ENCODE measurements at places on chromosomes 7 and 10. TPM values are rescaled to one million over a fixed set of nuclear protein-coding genes. Genes with fewer than 3 reads are reported as not detected.

GRCh38 chr7:75649462-75649861 is 89.3 kb downstream of the HIP1 start:
- no peaks in the 10 kb centered on the region for H3K36me3 ChIP-seq
- H3K4me3 ChIP-seq = no peak overlapping the region
- DNase-seq = no peak
- H3K4me1 ChIP-seq = no peaks in the 10 kb centered on the region
- H3K27ac ChIP-seq = no peak overlapping the region

DNA sequence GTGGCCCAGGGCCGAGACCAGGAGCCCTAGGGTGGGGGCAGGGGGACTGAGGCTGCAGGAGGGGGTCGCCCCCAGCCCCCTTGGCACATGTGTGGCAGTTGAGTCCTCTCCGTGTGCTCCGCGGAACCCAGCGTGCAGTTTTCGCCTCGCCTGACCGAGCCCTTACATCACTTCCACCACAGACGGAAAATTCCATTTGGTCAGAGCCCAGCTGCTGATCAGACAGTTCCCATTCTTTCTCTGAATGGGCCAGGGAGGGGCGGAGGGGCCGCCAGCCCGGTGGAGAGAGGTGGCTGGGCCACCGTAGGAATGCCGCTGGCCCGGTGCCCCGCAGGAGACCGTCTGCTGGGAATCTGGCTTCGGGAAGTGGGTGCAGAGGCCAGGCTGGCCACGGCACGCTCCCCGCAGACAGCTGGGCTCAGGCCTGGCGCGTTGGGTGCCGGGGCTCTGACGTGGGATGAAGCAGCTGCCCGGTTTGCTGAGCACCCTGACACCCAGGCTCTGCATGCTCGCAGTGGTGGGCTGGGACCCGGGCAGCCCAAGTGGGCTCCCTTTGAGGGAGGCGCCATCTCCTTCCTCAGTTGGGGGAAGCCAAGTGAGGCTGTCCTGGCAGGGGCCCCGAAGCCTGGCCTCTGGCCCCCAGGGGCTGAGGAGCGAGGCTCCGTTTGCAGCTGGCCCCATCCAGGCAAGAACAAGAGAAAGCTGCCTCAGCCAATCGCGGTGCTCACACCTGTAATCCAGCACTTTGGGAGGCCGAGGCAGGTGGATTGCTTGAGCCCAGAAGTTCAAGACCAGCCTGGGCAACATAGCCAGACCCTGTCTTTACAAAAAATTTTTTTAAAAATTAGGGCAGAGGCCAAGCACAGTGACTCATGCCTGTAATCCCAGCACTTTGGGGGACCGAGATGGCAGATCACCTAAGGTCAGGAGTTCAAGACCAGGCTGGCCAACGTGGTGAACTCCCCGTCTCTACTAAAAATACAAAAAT is 9.9 kb downstream of the TTYH3 start:
- H3K4me3 ChIP-seq = no peak overlapping the region
- peak overlapping the region; percentile 42 for H3K27ac ChIP-seq
- no peaks in the 10 kb centered on the region for H3K36me3 ChIP-seq
- peaks cover 68% of the 10 kb centered on the region for H3K4me1 ChIP-seq

DNA sequence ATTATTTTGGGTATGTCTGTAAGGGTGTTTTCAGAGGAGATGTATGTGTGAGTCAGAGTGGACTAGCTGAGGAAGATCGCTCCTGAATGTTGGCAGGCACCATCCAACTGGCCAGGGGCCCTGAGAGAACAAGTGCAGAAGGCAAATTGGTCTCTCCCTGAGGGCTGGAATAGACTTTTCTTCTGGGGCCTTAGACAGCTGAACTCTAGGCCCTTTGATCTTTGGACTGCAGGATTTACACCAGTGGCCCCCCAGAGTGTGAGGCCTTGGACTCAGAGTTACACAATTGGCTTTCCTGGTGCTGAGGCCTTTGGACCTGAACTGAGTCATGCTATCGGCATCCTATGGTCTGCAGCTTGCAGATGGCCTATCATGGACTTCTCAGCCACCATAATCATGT is 217.2 kb downstream of the REEP3 start:
- H3K36me3 ChIP-seq = no peaks in the 10 kb centered on the region
- no peaks in the 10 kb centered on the region for H3K27me3 ChIP-seq
- H3K4me1 ChIP-seq = no peaks in the 10 kb centered on the region
- no peak overlapping the region for H3K4me3 ChIP-seq
- DNase-seq = no peak

- no peak overlapping the region for H3K27ac ChIP-seq
- DNase-seq = no peak
- no peak overlapping the region for H3K4me3 ChIP-seq
- H3K36me3 ChIP-seq = no peaks in the 10 kb centered on the region
- H3K27me3 ChIP-seq = peaks cover 2% of the 10 kb centered on the region
Measured at GRCh38 chr7:76272851-76273497, 29.5 kb upstream of the HSPB1 start.

- peak; percentile 95 for DNase-seq
- no peaks in the 10 kb centered on the region for H3K27me3 ChIP-seq
- H3K4me1 ChIP-seq = peaks cover 32% of the 10 kb centered on the region
- peak within 1 kb of the TSS; percentile 95 for H3K27ac ChIP-seq
- peak within 1 kb of the TSS; percentile 98 for H3K4me3 ChIP-seq
- H3K36me3 ChIP-seq = peaks cover 36% of the 10 kb centered on the region
Measured at GRCh38 chr7:99558306-99559174, at the start of gene ZNF655. ZNF655 (plus strand) TSS chr7:99558642; CDS start chr7:99560560, 1,918 bp downstream.

DNA sequence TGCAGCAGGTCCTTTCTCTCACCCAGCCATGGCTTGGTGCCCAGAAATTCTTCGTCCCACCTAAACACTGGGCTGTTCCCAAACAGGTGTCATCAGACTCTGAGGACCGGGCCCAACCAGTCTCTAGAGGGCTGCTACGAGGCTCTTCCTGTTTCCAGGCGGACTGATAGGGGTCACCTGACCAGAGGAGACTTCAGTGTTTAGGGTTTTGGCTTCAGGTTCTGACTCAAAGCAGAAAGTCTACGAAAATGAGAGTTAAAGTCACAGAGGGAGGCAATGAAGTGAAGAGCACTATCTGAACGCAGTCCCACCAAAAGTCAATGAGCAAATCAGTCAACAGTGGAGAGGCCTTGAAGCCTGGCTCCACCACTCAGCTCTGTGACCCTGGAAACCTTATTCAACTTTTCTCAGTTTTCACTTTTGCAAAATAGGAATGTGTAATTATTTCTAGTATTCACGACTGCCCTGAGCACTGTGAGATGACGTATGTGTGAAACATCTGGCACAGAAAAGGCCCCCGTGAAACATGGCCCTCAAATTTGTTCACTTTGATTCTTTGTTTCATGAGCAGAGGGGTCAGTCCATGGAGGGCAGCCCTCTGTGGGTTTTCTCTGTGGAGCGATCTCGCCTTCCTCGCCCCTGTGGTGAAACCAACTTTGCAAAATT is 189.9 kb upstream of the PDE1C start:
- no peaks in the 10 kb centered on the region for H3K4me1 ChIP-seq
- H3K36me3 ChIP-seq = no peaks in the 10 kb centered on the region
- H3K27me3 ChIP-seq = no peaks in the 10 kb centered on the region
- no peak overlapping the region for H3K27ac ChIP-seq
- DNase-seq = no peak

The ELMO1 gene
- total RNA-seq = 127 TPM

The MYO3A gene
- total RNA-seq = not detected

The NEUROG3 gene
- total RNA-seq = not detected
